ENCODE measurements at places on chromosomes 11 and 22.

GRCh38 chr11:83464160-83464944 lies 178.2 kb upstream of the CCDC90B start:
- peak; percentile 11 for DNase-seq

GRCh38 chr22:49756676-49757075 lies 71.0 kb downstream of the BRD1 start:
- no peak for DNase-seq

DNA sequence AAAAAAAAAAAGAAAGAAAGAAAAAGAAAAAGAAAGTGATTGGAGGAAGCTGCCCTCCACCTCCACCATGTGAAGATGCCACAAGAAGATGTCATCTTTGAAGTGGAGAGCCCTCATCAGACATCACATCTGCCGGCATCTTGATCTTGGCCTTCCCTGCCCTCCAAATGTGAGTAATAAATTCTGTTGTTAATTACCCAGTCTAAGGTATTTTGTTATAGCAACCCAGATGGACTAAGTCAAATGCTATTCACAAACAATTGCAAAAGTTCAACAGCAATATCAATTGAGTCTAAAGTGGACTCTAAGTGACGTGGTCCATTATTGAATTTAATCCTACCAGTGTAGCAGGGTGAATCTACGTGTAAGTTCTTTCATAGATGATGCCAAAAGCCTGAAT lies 55.9 kb upstream of the NUP160 start:
- no peak for DNase-seq

DNA sequence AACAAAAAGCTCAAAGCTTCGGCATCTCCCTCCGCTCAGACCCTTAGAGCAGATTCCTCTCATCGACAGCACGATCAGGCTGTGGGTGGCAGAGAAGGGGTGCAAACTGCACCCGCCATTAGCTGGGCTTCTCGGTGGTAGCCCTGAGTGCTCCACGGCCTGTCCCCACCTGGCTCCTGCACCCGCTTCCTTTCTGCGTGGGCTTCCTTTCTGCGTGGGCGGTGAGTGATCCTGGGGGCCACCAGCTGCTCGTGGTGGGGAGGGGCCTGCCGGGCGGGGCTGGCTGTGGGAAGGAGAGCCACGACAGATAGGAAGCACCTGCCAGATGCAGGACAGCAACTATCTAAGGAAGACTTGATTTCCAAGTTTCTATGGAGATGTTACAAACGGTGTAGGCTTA lies 55.0 kb downstream of the BRD1 start:
- no peak for DNase-seq

DNA sequence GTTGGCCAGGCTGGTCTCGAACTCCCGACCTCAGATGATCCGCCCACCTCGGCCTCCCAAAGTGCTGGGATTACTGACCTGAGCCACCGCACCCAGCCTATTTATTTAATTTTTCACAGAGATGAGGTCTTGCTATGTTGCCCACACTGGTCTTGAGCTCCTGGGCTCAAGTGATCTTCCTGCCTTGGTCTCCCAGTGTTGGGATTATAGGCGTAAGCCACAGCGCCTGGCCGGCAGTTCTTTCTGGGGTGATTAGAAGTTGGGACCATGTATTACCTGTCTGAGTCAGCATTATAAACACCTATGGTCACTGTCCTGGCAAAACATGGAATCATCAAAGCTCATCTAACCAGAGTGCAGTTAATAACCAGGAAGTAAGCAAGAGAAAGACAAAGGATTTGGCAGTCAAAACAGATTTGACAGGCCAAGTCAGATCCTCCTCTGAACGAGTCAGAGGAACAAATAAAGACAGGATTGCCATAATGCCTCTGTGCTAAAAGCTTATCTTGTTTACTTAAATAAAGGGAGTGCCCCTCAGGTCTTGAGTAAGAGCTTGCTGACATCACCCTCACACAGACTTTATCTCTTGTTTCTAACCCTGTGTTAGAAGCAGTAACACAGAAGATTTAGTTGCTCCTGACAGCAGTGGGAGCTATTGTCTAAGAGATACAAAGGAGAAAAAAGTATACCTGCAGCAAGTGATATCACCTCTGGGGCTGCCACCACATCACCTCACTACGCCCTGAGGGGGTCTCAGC lies 3.7 kb downstream of the SERPIND1 start:
- peak; percentile 8 for DNase-seq

GRCh38 chr11:3000032-3000961 lies 8.2 kb upstream of the NAP1L4 start:
- peak; percentile 92 for DNase-seq

GRCh38 chr11:94796863-94797262 lies 28.7 kb downstream of the AMOTL1 start:
- no peak for DNase-seq

DNA sequence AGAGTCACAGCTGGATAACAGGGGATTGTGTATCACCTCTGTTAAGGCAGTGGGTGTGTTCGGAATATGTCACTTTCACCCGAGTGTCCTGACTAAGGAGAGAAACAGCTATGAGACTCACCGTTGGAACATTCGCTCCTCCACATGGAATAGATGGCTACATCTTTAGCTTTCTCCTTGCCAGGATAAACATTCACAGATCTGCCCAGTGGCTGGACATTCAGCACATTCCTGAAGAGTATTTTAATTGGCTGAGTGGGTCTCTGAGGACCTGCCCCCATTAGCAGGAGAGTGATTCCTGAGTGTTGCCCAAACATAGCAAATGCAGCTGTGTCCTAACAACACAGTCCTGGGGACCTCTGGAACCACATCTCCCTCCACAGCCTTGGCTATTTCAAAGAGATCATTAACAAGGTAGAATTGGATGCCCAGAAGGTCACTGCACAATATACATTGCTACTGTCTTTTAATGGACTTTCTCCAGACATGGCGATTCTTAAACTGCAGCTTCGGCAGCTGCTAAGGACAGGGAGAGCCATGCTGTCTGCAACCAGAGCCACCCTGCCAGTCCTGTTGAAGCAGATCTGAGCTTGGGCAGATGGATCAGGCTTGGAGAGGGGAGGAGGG lies 435.0 kb upstream of the CADM1 start:
- no peak for DNase-seq

DNA sequence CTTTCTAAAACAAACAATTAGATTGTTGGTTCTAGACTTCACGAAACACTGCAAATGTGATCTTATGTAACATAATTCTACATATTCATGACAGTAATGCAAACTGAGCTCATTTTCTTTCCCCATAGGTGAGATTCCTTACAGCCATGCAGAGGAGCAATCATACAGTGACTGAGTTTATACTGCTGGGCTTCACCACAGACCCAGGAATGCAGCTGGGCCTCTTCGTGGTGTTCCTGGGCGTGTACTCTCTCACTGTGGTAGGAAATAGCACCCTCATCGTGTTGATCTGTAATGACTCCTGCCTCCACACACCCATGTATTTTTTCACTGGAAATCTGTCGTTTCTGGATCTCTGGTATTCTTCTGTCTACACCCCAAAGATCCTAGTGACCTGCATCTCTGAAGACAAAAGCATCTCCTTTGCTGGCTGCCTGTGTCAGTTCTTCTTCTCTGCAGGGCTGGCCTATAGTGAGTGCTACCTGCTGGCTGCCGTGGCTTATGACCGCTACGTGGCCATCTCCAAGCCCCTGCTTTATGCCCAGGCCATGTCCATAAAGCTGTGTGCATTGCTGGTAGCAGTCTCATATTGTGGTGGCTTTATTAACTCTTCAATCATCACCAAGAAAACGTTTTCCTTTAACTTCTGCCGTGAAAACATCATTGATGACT lies 1.5 kb downstream of the OR9G1 start:
- DNase-seq, result no peak

GRCh38 chr22:37749831-37750595 lies 53.2 kb downstream of the TRIOBP start:
- no peak for DNase-seq

- DNase-seq, result no peak
Observed at GRCh38 chr22:49202226-49202625, 625.4 kb downstream of the BRD1 start.

GRCh38 chr11:116164843-116165242 lies 607.9 kb downstream of the BUD13 start:
- no peak for DNase-seq

- no peak for DNase-seq
Observed at GRCh38 chr22:46490538-46490937, 46.9 kb downstream of the CELSR1 start.

DNA sequence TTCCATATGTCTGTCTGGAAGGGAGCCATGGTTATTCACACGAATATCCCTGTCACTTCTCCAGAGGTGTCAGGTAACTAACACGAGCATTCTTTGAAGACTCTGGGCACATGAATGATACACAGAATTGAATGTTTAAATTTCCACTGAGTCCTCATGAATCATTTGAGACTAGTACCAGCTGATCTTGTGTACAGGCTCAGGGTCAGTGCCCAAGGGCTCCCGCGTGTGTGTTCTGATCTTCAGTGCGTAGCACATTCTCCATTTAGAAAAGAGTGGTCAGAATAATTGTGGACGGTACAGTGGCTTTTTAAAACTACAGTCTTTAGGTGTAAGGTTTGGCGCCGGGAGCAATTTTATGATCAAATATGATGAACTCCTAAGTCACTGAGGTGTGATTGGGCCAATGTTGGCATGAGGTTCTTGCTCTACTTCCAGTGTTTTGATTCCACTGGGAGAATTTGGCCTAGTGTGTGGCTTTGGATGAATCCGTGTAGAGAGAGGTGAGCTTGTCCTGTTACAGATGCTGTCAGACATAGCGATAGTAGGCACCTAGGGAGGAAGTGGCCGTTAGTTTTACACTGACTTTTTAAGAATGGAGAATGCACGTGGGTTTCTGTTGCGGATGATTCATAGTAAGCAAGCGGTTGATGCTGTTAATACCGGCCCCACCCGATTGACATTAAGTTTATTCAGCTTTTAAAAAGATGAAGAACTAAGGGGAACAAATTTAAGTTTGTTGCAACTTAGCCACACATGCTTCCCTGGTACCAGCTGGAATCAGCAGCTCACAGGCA lies 22.2 kb downstream of the NUP50 start:
- DNase-seq, result no peak

DNA sequence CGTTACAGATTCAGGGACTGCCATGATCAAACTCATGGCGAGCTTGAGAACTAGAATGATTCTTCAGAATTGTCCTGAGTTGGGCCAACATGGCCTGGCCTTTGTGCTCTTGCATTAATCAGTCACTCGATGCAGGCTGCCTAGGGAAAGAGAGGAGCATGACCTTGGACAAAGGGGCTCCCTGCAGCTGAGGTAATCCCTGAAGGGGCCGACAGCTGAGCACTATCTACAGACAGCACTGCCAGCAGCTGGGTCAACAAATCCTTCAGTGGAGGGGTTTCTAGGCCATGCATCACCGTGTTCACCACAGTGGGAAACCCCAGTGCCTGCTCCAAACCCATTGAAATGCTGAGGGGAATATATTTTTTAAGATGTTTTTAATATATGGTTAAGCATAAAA lies 159.5 kb upstream of the POU2AF2 start:
- DNase-seq, result peak; percentile 10

- DNase-seq, result no peak
Observed at GRCh38 chr11:126111458-126112116, 48.9 kb upstream of the CDON start.

DNA sequence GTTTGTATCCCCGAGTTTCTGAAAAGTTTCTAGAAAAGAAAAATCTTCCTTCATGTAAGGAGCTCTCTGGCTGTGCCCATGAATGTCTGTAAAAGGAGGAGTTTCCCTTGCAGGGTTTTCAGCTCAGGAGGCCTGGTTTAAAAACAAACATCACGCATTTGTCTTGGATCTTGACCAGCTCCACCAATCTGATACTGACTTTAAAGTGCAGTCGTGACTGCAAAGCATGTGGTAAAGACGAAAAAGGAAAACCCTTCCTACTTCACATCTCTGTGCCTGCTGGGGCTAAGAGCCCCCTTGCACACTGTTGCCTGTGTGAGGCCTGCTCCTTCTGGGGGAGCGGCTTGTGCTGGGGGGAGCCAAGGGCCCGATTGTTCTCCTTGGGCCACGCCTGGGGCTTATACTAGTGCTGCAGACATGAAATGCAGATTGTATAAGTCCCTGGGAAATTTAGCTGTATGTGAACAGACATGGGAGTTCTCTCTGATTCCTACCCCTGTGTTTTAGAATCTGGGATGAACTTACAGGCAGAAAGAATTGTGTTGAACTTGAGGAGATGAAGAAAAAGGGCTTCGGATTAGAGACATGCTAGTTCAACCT lies 62.1 kb downstream of the ADAMTS15 start:
- no peak for DNase-seq

DNA sequence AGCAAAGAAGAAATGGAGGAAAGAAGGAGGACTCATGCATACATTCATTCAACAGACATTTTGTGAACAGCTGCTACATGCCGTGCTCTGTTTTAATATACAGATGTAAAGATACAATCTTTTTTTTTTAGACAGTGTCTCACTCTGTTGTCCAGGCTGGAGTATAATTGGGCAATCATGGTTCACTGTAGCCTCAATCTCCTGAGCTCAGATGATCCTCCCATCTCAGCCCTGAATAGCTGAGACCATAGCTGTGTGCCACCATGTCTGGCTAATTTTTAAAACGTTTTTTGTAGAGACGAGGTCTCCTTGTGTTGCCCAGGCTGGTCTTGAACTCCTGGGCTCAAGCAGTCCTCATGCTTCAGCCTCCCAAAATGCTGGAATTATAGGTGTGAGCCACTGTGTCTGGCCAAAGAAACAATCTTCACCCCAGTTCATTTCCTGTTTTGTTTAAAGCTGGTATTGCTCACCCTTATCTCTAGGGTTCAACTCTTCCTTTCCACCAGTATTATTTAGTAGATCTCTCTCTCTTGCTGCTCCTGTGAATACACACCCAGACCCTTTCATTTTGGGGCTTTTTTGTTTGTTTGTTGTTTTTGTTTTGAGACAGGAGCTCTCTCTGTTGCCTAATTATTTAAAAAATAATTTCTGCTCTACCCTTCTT lies 69.8 kb downstream of the RNF169 start:
- no peak for DNase-seq

- DNase-seq, result no peak
Observed at GRCh38 chr22:30291058-30291892, 2.0 kb upstream of the CASTOR1 start.

DNA sequence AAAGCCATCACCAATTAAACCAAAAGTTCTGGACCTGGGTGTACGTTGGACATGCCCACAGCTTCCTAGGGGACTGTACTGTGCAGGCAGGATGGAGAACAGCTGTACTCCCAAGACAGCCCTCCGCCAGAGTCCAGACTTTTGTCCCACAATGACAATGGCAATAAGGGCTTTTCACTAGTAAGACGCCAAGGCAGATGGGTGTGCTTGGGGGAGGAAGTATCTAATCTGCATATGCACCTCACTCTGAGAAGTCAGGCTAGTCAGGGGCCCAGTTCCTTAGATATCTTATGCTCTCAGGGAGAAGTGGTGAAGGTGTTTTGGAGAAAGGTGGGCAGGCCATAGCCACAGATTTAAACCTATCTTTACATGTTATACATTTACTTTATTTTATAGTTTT lies 85.1 kb upstream of the USP47 start:
- no peak for DNase-seq

DNA sequence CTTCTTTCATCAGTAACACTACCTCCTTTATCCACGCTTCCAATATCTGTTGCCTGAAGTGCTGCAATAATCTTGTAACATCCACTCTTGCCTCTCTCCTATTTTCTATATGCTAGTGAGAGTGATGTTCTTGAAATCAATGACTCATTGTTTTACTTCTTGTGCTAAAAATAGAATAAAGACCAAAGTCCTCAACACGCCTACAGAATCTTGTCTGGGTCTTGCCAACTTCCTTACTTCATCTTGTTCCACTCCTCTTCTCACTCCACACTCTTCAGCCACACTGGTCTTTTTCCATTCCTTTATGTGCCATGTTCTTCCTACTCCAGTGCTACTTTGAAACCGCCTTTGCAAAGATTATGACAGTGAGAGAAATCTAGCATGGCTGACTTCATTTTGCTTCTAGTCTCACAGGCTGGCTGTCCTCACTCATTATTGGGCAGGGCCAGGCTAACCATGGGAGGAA lies 136.4 kb downstream of the CCDC81 start:
- no peak for DNase-seq
